Activated CD4-positive, alpha-beta T cell treated with anti-CD3 and anti-CD28 coated beads, Interleukin-2, amount 10 ng/mL, durations not matched to agents 7 days and 5 days (primary cell): ENCODE measurements at places on chromosomes 1 and 21. TPM values are rescaled to one million over a fixed set of nuclear protein-coding genes. Genes with fewer than 3 reads are reported as not detected.

DNA sequence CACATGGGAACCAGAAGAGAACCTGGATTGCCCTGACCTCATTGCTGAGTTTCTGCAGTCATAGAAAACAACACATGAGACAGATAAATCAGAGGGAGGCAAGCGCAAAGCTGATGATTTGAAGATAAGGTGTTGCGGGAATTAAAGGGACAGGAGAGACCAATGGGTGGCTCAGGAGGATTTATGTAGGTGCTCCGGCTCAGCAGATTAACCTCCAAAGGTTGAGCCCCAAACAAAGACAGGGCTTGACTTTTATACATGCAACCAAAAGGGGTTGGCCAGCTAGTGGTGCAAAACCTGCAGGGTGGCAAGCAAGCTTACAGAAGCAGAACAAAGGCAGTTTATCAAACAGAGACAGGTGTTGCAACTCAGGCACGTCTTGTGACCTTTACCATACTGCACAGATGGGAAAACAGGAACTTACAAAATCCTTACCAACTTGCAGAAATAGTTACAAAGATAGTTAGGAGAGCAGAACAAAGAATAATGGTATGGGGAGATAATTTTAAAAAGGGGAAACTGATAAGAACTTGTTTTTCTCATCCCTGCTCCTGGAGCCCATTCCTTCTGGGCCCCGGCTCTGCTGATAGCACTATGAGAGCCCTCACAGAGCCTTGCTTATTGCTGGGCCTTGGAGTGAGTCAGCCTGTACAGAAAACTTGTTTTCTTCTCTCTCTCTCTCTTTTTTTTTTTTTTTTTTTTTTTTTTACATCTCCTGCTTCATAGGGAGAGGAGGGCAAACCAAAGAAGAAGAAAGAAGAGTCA lies 93.6 kb downstream of the SNRPE start:
- H3K36me3 ChIP-seq: no peaks in the 10 kb centered on the region
- no peak overlapping the region for H3K27ac ChIP-seq
- H3K4me1 ChIP-seq: no peaks in the 10 kb centered on the region
- DNase-seq: no peak
- H3K27me3 ChIP-seq: peaks cover 7% of the 10 kb centered on the region

Gene TTLL7
- total RNA-seq: 4.2 TPM

DNA sequence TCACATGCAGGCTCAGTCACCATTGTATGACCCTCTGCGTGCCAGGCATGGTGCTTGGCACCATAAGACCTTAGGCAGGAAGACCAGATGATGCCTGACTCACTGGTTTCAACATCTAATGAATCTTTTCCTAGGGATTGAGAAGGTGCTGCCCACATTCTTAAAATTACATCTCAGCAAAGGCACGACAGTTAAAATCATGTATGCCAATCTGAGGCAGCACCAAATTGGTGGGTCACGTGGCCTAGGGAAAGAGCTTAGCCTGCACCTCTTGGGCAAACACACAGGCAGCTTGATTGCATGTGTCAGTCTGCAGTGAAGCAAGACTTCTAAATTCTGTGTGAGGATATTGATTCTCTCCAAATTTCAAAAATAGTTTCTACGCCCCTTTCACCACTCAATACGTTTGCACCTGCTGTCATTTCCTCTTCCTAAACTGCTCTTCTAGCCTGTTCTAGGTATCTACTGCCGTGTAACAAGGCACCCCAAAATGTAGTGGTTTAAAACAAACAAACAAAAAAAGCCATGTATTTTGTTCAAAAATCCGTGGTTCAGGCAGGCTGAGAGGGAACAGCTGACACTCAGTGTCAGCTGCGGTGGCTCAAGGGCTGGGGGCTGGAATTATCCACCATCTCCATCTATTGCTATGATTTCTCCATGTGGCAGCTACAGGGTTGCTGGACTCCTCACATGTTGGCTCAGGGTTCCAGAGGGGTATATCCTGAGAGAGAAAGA lies 160.2 kb upstream of the FGGY start:
- no peak for DNase-seq
- H3K4me1 ChIP-seq: peaks cover 4% of the 10 kb centered on the region
- no peaks in the 10 kb centered on the region for H3K36me3 ChIP-seq
- H3K4me3 ChIP-seq: no peak overlapping the region

GRCh38 chr1:200298242-200298641 lies 111.6 kb downstream of the ZNF281 start:
- H3K4me3 ChIP-seq: no peak overlapping the region
- peaks cover 16% of the 10 kb centered on the region for H3K4me1 ChIP-seq
- H3K27me3 ChIP-seq: peaks cover 18% of the 10 kb centered on the region
- H3K27ac ChIP-seq: no peak overlapping the region
- DNase-seq: no peak

DNA sequence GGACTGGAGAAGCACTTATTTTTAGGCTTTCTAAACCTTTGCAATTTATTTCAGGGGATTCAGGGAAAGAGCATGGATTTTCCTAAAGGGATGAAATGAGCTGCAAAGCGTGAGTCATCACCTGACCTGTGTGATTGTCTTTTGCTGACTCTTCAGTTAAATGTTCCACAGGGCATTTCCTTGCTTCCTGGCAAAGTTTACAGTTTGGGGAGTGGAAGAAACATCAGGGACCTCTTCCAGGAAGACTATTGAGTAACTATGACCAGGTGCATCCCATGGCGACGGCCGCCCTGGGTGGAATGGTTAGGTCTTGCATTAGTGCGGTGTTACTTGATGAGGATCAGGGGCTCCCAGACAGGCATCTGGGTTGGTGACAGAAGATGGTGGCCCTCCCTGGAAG lies 79.5 kb upstream of the SIPA1L2 start:
- H3K4me3 ChIP-seq: no peak overlapping the region
- H3K36me3 ChIP-seq: no peaks in the 10 kb centered on the region
- H3K4me1 ChIP-seq: no peaks in the 10 kb centered on the region
- no peak for DNase-seq
